ENCODE measurements at places on chromosomes 13 and 19. TPM values are rescaled to one million over a fixed set of nuclear protein-coding genes. Genes with fewer than 3 reads are reported as not detected.

UPK1A gene
- total RNA-seq = not detected

NPAS1 gene
- 1.6 TPM for total RNA-seq

SERP2 gene
- 1.2 TPM for total RNA-seq

LILRA1 gene
- not detected for total RNA-seq

RFPL4AL1 gene
- total RNA-seq = not detected

TNFRSF19 gene
- 4.7 TPM for total RNA-seq

PGLYRP2 gene
- total RNA-seq = not detected

PPM1N gene
- 4.7 TPM for total RNA-seq

NXNL1 gene
- total RNA-seq = not detected

RDH8 gene
- not detected for total RNA-seq

GJA3 gene
- total RNA-seq = 1.2 TPM

MBD3L2 gene
- not detected for total RNA-seq

CLDN10 gene
- total RNA-seq = not detected

AKAP8 gene
- total RNA-seq = 36.3 TPM

SCEL gene
- 3.0 TPM for total RNA-seq

TOMM40 gene
- 201 TPM for total RNA-seq

PVR gene
- total RNA-seq = 75.3 TPM

PCDH9 gene
- total RNA-seq = 0.63 TPM

EFNA2 gene
- not detected for total RNA-seq

RGL3 gene
- total RNA-seq = 23.5 TPM

STOML3 gene
- total RNA-seq = not detected

PODNL1 gene
- not detected for total RNA-seq

C19orf85 gene
- not detected for total RNA-seq

ZNF582 gene
- not detected for total RNA-seq

KCNRG gene
- 2.4 TPM for total RNA-seq

ZNF419 gene
- total RNA-seq = 22.3 TPM

SRRM5 gene
- 0.11 TPM for total RNA-seq

PLIN4 gene
- total RNA-seq = 9.8 TPM

ZNF416 gene
- total RNA-seq = 2.4 TPM

ZNF865 gene
- 8.2 TPM for total RNA-seq

KLK15 gene
- 1.3 TPM for total RNA-seq

B3GNT8 gene
- 2.3 TPM for total RNA-seq

KLK13 gene
- total RNA-seq = not detected

Measured in PC-3 (cell line).